ENCODE measurements at places on chromosomes 4 and X. TPM values are rescaled to one million over a fixed set of nuclear protein-coding genes. Genes with fewer than 3 reads are reported as not detected.

HAND2 gene
- 0.36 TPM for total RNA-seq

SLC26A1 gene
- 0.31 TPM for total RNA-seq

LAS1L gene
- total RNA-seq: 68.2 TPM

SLC6A14 gene
- not detected for total RNA-seq

PGAM4 gene
- total RNA-seq: 0.26 TPM

AIFM1 gene
- total RNA-seq: 76.6 TPM

TMPRSS11A gene
- total RNA-seq: not detected

SPANXA1 gene
- not detected for total RNA-seq

C4orf54 gene
- total RNA-seq: not detected

CLDN22 gene
- not detected for total RNA-seq

BMP3 gene
- not detected for total RNA-seq

CRLF2 gene
- total RNA-seq: 1.5 TPM

XAGE2 gene
- total RNA-seq: not detected

SH2D1A gene
- not detected for total RNA-seq

SNX25 gene
- 9.5 TPM for total RNA-seq

TIGD2 gene
- 4.6 TPM for total RNA-seq

CLNK gene
- total RNA-seq: not detected

NKX3-2 gene
- 0.17 TPM for total RNA-seq

ARHGAP6 gene
- total RNA-seq: 0.03 TPM

FRMPD4 gene
- not detected for total RNA-seq

F8A3 gene
- total RNA-seq: 0.66 TPM

CHRNA9 gene
- 1.5 TPM for total RNA-seq

RIBC1 gene
- 0.85 TPM for total RNA-seq

Measured in A549 treated with CpdA at 1 μM for 4 hours (cell line).